Karpas-422 (cell line): ENCODE measurements at places on chromosomes 4 and X.

DNA sequence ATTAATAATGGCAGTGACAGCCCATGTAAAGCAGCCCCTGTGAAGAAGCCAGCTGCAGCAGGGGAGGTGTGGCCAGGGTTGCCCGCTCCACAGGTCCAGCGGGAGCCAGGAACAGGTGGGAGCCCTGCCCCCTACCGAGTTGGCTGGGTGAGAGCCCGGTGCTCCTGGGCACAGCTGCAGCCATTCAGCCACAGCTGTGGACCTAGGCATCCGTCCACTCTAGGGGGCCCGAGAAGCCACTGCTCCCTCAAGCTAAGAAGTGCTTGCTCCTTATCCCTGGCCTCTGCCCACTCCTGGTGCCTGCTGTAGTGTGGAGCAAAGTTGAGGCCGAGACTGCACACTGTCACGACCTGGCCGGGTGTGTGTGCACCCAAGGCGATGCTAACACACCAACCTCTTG is 1469.0 kb downstream of the PCDH7 start:
- no peak for DNase-seq

GRCh38 chr4:48180234-48180633 is 46.2 kb upstream of the TXK start:
- DNase-seq, result no peak

GRCh38 chr4:14853176-14853943 is 148.9 kb upstream of the CPEB2 start:
- no peak for DNase-seq

- no peak for DNase-seq
Measured at GRCh38 chr4:151417766-151418376, 8.9 kb downstream of the FHIP1A start.

DNA sequence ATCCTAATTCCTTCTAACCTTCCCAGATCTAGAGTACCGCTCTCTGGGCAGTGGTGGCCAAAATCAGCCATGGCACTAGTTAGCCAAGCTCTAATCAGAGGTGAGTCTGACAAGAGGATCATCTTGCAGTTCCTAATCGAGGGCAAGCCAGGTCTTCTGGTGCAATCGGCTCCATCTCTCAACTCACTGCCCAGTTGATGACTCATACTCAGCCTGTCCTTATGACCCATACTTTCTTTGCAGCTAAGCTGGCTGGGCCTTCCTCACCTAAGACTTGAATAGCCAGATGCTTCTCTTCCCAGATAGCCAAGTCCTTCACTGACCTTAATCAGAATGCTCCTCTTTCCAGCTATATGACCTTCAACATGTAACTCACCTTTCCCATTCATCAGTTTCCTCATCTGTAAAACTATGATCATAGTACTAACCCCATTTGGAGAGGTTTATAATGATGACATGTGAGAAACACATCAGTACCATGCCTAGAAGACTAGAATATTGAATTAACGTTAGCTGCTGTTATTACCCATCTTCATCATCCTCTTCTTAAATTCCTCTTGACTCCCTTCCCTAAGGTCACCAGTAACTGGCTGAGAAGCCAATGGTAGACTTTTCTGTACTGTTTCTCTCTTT is 57.1 kb downstream of the RELL1 start:
- no peak for DNase-seq

GRCh38 chrX:118571836-118572235 is 76.2 kb downstream of the DOCK11 start:
- DNase-seq, result peak; percentile 11

DNA sequence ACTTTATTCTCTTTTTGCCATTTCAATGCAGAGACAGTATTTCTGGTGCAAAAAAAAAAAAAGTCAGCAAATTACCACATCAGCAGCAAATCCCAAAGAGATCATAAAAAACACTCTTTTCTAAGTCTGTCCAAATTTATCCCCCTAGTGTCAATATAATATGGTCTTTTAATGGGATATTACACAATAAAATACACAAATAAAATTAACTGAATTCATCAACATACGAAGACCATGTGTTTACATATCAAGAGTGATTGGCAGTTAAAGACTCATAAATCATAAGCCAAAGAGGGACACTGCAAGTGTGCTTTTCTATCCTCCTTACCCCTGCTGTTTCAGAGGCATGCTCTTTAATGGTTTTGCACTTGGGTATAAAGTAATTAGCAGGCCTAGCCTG is 340.2 kb upstream of the DKK2 start:
- no peak for DNase-seq

GRCh38 chr4:86043755-86044592 is 315.9 kb downstream of the MAPK10 start:
- peak; percentile 90 for DNase-seq

DNA sequence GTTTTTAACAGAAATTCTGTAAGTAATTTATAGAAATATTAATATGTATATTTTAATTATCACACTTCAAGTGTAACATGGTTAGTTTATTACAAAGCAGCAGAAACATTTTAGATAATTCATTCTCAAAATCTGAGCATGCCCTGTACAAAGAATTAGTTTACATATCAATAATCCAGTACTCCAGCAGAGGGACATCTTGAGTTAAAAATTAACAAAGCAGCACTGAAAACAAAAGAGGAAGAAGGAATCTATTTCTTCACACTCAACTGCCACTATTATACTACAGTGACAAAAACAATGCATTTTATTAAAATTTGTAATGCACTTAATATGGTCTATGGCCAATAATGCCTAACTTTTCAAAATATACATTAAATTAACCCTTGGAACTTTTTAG is 179.1 kb upstream of the KLHL4 start:
- peak; percentile 78 for DNase-seq

- no peak for DNase-seq
Measured at GRCh38 chr4:186623546-186623945, 68.2 kb upstream of the MTNR1A start.

- DNase-seq, result no peak
Measured at GRCh38 chr4:81607950-81608349, 136.2 kb upstream of the RASGEF1B start.

DNA sequence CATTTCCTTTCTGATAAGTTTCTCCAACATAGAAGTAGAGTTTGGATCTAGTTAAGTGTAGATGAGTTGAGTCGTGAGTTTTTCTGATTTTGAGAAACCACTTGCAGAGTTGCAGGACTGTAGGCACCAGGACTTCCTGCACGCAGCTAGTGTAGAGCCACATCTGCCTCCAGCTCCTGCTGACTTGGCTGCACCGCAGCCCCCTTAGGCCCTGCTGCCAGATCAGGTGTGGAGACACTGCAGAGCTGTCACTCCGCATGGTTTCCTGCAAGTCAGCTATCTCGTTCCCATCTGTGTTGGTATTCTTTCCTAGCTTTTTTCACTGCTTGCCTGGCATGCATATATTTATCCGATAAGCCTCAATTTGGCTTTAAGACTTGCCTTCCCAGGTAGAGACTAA is 48.9 kb downstream of the PCDH7 start:
- no peak for DNase-seq

- no peak for DNase-seq
Measured at GRCh38 chr4:61201961-61202637, 2.0 kb downstream of the ADGRL3 start.

GRCh38 chrX:110962451-110962850 is 133.5 kb upstream of the PAK3 start:
- DNase-seq, result no peak
